ENCODE measurements at places on chromosomes 3 and 15. TPM values are rescaled to one million over a fixed set of nuclear protein-coding genes. Genes with fewer than 3 reads are reported as not detected.

The RPL32 gene
- 2,981 TPM for total RNA-seq

DNA sequence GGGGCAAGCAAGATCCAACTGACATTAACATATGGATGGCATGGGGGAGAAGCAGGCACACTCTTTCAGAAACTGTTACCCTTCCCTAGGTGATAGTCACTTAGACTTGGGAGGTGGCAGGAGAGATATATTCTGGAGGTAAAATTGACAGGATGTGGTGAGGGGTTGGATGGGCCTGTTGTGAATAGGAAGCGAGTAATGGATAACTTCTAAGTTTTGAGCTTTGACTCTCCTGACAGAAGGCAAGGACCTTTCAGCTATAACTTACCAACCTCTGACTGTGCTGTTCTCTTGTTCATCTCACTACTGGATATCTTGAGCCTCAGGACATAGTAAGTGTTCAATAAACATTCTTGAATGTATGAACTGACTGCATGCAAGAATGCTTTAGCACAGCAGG lies 1.9 kb upstream of the PDIA5 start:
- peak; percentile 28 for DNase-seq

- DNase-seq = no peak
Measured at GRCh38 chr15:73051391-73051806, 864 bp upstream of the NEO1 start.

GRCh38 chr3:106566277-106566676 lies 697.5 kb upstream of the CBLB start:
- DNase-seq = peak; percentile 20

DNA sequence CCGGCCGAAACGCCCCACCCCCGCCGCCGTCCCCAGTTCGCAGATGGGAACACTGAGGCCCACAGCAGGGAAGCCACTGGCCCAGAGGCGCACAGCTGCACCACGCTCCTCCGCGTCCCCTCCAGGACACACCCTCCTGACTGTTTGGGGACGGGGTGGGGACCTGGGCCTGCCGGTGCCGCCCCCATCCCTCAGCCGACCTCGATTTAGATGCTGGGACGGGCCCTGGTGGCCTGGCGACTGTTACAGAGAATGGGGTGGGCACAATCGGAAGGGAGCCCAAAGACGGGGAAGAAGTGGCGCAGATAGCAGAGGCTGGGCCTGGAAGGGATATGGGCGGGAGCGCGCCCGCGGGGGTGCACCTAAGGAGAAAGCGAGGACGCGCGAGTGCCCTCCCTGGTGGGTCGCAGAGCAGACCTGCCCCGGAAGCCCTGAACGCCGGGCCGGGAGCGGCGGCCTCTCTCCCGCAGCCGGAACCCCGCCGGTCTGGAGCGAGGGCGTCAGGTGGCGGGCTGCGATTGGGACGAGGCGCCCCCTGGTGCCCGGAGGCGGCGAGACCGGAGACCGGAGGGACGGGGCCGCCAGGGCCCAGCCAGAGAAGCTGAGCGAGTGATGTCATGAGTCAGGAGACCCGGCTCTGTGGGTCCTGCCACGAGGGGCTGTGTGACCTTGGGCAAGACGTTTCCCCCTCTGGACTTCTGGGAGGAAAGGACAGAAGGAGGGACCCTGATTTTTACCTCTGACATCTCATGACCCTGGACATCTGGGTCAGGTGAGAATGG lies 78.4 kb downstream of the IQSEC1 start:
- peak; percentile 89 for DNase-seq

The PLS1 gene
- total RNA-seq = 4.7 TPM

DNA sequence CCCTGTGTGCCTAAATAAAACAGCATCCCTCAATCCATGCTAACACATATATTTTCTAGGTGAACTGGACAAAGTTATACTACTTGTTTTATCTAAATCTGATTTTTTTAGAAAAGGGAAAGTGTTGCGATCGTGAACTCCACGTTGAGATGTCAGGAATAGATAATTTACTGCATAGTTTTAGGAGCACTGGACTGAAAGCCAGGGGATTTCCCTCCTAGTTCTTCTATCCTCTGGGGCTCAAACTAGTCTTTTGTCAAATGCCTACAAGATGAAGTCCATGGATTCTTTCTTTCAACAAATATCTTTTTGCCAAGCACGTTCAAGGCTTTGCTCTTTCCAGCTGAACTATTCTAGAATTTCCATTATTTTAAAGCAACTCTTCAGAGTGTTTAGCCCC lies 617 bp upstream of the HPS3 start:
- no peak for DNase-seq

- no peak for DNase-seq
Measured at GRCh38 chr3:105513042-105513441, 146.3 kb downstream of the ALCAM start.

Data from activated CD8-positive, alpha-beta T cell treated with anti-CD3 and anti-CD28 coated beads for 36 hours (primary cell).